ENCODE measurements at places on chromosomes 7 and 10.

DNA sequence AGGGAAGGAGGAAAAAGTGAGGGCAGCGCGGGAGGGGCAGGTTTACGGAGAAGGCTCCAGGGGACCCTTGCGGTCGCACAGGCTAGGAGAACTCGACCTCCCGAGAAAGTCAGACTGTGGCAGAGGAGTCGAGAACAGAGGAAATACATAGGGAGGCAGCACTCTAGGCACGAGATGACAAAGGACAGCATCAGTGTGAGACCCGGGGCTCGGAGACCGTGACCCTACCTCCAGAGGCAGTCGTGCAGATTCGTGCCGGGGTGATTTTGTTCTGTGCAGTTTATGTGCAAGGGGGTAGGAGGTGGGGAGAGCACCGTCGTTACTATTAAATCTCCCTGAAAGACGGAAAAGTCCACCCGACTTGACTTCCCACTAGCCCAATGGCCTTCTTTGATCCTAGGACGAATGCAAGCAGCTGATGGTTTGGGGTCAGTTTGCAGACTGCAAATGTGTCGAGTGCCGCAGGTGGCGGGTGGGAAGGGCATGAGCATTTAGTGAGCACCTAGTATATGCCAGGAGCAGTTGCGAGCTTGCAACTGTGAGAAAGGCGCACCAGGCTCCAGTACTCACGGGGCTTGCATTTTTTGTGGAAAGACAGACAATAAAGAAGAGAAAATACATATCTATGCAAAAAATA, 674 bp upstream of the OSBPL3 start:
- DNase-seq = no peak

DNA sequence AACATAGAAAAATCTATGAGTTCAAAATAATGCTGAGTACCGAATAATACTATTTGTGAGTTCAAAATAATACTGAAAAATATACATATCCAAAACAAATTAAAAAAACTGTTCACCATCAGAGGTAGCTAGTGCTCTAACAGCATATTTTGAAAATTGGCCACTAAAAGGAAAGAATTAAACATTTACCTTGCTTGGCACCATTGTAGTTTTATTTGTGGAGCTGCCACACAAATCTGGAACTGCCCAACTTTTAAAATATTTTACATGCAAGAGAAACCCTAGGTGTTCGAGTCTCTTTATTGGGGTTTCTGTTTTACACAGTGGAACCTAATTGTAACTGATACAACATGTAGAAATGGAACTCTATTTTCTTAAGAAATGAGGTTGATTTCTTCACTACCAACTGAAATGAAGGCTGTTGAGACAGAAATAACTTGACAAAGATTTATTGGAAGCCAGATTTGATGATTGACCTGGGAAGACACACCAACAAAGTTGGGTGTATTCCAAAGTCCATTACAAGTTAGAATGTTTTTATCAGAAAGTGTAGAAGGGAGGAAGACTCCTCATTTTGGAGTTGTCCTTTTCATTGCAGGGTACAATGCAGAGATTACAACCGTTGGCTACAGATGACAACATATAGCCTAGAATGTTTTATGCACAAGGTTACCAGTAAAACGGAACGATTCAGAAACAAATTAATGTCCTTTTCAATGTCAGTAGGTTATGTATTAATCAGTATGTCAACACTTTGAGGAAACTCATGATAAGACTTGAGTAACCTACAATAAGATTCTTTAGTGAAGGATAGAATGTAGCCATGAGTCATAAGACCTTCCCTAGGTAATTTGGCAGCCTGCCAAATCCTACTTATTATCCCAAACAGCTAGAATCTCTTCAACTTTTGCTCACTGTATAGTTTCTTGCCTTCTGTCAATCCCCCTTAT, 73.8 kb upstream of the PAPSS2 start:
- DNase-seq = peak; percentile 50

GRCh38 chr10:114758331-114758730, 63.2 kb upstream of the FHIP2A start:
- DNase-seq = no peak

- DNase-seq = peak; percentile 95
Measured at GRCh38 chr7:121961089-121961867, 88.3 kb downstream of the PTPRZ1 start.

DNA sequence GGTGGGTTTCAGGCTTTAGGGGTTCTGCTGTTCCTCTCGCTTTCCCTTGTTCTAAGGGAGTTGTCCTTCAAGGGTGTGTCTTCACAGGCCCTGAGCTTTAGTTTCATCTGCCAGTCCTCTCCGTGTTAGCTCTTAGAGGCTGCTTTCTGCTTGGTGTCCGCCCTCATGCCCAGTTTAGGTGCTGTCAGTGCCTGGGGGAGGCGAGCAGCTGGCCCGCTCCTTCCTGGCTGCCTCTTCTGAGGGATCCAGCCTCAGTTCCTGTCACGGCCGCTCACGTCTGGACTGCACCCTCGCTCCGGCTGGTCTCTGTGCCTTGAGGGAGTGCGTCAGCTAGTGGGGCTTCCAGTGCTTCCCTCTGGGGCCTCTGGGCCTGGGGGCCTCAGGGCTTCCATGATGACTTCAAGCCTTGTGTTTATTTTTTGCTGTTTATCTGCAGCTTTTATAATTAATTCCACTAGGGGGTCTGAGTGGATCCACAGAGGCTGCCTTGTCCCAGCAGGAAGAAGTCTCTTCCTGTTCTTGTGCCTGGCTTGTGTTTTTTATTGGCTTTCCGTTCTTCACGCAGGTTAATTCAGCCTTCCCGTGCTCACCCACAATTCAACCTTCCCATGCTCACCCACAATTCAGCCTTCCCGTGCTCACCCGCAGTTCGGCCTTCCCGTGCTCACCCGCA, 33.0 kb downstream of the WDR37 start:
- DNase-seq = no peak

DNA sequence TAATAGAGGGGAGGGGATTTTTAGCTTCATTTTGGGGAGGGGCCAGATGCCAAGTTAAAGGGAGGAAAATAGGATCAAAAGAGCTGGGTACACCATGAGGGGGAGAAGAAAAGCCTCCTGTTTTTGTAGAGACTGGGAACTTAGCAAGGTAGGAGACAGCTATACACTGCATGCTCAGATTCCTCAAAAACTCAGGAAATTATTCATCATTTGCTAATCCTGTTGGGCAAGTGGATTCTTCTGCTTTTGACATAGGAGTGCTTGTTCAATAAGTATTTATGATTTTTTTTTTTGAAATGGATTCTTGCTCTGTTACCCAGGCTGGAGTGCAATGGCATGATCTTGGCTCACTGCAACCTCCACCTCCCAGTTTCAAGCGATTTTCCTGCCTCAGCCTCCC, 73.4 kb downstream of the LYZL2 start:
- no peak for DNase-seq

DNA sequence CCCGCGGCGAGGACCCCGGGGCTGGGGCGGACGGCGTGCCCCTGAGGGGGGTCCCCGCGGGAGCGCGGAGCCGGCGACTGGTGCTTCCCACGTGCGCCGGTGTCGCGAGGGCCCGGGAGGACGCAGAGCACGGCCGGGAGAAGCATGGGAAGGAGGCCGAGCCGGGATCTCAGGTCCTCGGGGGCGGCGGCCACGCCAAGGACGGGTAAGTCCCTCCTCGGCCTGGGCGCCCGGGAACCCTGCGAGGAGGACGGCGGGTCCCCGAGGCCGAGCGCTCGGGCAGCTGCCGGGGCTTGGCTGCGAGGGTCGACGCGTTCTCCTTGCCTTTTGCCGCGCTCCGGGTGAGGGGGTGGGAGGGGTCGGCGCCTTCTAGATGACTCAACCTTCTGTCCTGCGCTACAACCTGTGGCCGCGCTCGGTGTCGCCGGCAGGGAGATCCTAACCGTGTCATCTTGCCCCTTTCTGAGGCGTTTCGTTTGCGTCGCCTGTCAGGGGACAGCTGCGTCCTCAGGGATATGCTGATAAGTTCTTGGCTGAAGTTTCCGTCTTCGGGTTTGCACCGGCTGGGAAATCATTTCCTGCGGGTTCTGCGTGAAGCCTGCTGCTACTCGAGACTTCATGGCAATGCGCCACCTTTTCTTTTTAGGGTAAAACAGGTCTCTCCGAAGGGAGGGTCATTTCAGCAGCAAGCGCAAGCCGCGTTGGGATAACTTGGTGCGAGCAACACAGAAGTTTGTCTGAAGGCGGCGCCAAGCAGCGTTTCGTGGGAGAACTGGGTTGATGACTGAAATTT, 529 bp downstream of the TASOR2 start:
- DNase-seq = peak; percentile 72

GRCh38 chr7:116671681-116672595, at the start of gene MET:
MET (plus strand) TSS chr7:116672196; CDS start chr7:116699085, 26,889 bp downstream.
- DNase-seq = peak; percentile 77

DNA sequence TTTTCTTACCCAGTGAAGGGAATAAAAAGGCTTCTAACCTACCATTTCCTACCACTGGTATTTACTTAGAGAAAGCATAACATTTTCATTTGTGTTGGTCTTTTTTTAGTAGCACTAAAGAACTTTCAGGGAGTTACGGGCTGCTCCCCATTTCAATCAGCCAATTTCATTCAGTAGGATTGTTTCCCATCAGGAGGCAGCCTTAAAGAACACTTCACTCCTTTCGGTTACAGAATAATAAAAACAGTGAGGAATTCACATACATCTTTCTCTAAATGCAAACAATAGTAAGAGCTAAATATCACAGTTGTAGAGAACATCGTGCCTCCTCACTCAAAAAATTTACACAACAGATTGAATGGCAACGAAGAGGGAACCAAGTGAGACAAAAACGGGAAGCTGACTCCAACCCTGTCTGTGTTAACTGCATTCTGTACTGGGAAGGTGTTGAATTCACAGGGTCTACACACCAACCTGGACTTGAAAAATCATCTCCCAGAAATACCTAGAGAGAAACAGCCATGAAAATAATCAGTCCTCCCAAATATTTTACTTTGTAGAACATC, 55.5 kb upstream of the ABLIM1 start:
- DNase-seq = no peak

DNA sequence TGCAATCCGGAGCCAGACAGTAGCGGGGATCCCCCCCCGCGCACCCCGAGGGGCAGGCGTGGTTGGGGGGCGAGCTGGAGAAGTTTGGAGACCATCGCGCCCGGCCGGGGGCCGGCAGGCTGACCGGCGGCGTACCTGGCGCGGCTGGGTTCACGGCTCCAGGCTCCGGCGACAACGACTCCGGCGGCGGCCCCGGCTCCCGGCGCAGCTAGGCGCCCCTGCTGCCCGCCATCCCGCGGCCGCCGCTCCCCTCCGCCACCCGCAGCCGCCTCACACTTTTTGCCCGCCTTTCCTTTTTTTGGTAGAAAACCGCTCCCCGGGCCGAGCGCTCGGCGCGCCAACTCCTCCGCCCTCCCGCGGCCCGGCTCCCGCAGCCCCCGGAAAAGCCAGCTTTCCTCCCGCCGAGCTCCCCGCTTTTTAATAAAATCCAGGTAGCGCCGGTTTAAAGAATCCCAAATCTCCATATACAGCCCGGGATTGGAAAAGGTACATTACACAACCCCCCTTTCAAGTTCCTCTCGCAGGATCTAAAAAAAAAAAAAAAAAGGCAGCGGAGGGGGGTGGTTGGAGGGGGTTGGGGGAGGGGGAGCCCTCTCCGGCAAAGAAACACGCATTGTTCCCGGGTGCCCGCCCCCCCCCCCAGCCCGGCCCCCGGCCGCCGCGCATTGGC, at the start of gene TNRC18:
Gene TNRC18 (minus strand): TSS at position 529 of the 670 bp plus-strand sequence. CDS start 2,588 bp downstream, outside the sequence.
- DNase-seq = no peak

DNA sequence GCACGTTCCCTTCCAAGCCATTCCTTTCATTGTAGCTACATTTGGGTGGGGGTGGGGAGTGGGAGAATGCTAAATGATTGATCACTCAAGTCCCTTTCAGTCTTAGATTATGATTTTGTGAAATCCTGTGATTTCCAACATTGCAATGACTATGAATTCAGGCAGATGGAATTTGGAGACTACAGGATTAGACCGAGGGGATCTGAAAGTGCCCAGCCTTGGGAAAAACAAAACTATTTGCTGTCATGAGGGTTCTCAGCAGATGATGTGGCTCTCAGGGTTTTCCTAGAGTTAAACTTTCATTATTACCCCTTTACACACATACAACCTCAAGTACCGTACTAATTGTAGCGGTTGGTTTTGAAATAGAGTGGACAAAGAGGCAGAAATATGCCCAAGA, 4.7 kb downstream of the MACROH2A2 start:
- DNase-seq = peak; percentile 57

GRCh38 chr10:128959746-128960145, 507.3 kb upstream of the MGMT start:
- DNase-seq = no peak

GRCh38 chr7:49497471-49497870, 276.0 kb upstream of the VWC2 start:
- DNase-seq = no peak

GRCh38 chr7:84971360-84971759, 215.5 kb downstream of the SEMA3D start:
- DNase-seq = no peak

DNA sequence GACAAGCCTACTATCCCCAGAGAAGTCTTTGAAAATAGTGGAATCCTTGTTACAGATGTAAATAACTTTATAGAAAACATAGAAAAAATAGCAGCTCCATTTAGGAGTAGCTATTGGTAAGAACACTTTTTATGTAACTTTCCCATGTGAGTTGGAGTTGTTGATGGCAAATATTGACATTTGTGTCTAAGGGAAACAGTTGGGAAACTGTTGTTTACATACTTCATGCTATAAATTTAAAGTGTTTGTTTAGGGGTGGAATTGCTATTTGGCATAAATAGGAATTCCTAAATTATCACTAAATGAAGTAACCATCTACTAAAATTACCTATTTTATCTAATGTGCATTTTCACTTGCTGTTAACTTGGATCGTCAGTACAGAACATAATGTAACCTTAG, 50.7 kb downstream of the GDI2 start:
- no peak for DNase-seq

DNA sequence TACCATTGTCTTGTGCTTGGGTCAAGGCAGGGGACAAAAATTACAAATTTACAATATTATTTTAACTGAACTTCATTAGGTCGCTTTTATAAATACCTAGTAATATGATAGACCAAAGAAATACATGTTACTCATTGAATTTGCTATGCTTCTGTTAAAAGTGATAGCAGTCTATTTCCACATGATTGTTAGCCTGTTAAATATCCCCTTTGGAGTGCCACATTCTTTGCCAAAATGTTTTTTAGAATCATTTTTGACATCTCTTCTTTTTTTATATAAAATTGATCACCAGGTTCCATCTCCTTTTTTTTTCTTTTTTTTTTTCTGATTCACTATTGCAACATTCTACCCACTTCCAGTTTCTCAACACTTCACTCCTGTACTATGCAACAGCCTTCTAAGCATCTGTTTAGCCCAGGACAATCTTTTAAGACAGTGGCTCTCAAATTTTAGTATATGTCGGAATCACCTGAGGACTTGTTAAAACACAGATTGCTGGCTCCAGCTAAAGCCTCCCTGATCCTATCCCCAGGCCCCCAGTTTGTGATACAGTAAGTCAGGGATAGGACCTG, 16.4 kb upstream of the NDUFA5 start:
- DNase-seq = no peak

DNA sequence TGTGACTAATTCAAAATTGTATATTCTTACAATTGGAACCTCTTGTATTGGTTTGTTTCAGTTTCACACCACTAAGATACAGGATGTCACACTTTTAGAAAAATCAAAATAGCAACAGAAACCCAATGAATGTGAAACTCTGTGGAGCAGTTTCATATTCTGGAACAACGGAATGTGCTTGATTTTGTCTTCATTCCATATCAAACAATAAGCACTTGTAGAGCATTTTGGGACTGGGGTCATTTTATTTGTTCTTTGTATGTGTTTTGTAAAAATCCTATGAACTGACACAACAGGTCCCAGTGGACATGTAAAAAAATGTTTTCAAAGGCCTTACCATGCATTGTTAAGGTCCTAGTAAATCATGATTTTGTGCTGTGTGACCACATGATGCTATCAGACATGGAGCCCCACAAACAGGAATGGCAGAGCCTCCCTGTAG, 123.1 kb downstream of the DKK1 start:
- DNase-seq = no peak
